SW480 (cell line): ENCODE measurements at places on chromosomes 2 and 18.

- no peak for DNase-seq
Measured at GRCh38 chr2:10272464-10272863, 30.2 kb upstream of the HPCAL1 start.

DNA sequence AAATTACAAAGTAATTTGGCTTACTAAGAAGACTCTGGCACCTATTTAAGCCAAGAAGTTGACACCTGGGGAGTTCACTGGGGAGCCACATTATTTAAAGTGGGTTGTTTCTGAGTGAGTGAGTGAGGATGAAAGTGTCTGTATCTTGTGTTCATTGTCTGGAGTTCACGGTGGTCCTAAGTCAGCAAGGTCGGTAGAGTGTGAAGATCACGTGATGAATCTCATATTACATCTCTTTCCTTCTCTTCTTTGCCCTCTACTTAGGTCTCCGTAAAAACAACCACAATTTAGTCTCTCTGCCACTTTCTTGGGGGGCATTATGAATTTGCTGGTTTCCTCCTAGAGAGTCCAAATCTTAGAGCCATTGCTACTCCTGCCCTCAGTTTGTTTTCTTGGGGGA is 67.8 kb downstream of the DIS3L2 start:
- DNase-seq = no peak

DNA sequence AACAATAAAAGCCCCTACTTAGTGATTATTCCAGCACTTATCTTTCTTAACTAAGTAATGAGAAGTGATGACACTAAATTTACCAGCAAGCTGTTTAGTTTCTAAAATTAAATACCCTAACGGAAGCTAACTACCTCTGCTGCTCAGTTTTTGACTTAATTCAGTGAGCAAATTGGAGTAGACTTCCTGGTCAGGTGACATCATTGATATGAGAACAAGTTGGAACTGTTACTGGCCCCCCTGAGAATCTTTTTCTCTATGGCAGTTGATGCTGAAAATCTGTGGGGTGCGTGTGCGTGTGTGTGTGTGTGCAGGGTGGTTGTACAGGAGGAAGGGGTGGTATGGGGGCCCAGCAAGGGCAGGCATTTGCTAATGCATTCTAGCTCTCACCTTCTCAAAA is 35.5 kb upstream of the BMP10 start:
- no peak for DNase-seq

GRCh38 chr2:119113489-119113770 is 45.1 kb downstream of the C1QL2 start:
- no peak for DNase-seq

- no peak for DNase-seq
Measured at GRCh38 chr18:46711444-46711863, 45.4 kb downstream of the ST8SIA5 start.

DNA sequence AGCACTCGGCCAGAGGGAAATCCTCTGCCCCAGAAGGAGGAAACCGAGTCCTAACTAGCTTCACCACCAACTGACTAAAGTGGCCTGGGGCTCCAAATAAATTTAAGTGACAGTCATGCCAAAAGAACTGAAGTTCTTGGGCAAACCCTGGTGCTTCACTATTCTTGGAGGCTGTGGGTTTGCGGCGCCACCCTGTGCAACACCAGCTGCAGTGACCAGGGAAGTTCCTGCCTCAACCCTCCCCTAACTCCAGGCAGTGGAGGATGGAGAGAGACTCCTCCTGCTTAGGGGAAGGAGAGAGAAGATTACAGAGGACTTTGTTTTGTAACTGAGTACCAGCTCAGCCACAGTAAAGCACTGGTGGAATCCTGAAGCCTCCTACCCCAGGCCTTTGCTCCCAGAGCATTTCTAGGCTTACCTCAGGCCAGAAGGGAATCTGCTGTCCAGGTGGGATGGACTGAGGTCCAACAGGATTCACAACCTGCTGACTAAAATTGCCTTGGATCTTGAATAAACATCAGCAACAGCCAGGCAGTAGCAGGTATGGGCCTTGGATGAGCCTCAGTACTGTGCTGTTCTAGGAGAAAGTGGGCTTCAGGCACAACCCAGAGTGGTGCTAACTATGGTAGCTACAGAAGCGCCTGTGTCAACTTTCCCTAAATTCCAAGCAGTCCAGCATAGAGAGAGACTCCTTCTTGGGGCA is 29.4 kb upstream of the BMP10 start:
- no peak for DNase-seq

- no peak for DNase-seq
Measured at GRCh38 chr2:69931832-69932595, 17.1 kb downstream of the MXD1 start.

DNA sequence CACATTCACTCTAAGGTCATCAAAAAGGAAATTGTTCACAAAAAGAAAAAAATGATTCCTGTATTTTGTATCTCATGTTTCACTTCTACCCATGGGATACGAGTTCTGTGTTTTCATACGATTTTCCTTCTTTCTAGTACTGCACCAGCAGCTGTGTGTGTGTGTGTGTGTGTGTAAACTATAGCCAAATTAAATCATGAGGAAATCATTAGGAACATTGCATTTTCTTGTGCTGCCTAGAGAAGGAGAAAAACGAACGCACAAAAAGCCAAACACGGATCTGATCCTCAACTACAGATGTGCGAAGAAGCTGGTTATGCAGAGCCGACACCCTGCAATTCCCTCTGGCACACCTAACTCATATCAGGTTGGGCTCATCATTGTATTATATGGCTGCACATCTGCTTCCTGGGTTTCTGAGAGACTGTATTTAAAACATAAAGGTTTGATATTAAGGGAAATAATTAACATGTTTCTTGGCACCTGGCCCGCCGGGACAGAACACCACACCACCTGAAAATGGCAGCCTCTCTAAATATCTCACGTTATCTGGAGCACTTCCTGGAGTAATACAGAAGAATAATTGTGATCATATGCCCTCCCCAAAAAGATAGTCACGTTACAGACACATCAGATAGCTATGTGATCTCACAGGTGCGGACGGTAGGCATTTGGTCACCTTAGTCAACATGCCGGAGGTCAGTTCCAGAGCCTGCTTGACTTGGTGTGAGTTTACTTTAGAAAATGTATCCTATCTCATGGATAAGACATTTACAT is 586.3 kb upstream of the SALL3 start:
- DNase-seq = no peak

- no peak for DNase-seq
Measured at GRCh38 chr2:192184349-192184748, 10.4 kb downstream of the TMEFF2 start.

- no peak for DNase-seq
Measured at GRCh38 chr2:138293549-138293948, 208.0 kb upstream of the SPOPL start.

DNA sequence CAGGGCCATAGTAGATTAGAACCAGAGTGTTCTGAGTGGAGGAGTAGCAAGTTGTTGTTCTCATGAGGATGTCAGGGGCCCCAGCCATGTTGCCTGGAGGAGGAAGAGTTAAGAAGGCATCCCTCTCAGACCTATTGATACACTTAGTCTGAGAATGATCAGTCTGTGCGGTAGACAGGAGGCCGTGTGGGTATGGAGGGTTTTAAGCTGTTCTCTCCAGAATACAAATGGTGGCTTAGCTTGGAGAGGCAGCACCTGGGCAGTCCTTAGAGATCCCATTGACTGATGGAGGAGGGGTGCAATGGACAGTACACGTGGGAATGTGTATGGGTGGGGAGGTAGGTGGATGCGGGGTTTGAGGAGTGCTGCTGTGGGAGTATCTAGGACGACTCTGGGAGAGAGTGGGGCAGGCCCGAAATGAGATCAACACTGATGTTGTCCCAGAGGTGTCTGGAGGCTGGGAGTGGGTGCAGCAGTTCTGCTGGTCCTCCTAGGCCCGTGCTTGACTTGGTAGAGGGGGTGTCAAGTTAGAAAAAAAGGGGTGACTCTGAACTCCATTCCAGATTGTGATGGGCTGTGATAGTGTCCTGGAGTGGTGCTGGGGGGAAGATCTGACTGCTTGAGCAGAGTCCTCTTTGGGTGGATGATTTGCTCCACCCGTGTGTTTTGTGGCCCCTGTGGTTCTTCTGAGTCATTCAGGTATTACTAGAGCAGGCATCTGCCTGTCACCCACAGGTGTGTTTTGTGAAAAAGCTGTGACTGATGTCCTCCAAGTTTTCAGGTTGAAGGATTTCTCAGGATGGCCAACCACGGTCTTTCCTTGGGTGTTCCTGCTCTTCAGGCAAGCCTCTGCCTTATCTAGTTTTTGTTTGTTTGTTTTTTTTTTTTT is 44.7 kb downstream of the C2orf42 start:
- DNase-seq = no peak

DNA sequence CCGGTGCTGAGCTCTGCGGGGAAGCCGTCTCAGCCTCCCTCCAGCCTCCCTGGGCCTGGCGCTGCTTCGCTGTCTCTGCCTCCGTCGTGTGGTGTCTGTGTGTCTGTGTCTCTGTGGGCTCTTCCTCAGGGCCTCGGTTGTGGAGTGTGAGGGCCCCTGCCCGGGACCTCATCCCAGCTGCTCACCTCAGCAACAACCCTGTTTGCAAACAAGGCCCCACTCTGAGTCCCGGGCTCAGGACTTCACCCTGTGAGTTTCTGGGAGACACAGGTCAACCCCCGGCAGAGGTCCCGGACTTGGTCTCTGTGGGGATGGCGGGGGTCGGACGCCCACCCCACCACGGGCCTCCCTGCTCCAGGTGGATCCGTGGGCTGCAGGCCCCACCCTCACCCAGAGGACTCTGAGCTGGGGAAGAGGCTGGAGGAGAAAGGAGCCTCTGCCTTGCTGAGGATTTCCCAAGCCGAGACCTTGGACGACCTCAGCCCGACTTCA is 127.4 kb upstream of the CTDP1 start:
- DNase-seq = no peak

DNA sequence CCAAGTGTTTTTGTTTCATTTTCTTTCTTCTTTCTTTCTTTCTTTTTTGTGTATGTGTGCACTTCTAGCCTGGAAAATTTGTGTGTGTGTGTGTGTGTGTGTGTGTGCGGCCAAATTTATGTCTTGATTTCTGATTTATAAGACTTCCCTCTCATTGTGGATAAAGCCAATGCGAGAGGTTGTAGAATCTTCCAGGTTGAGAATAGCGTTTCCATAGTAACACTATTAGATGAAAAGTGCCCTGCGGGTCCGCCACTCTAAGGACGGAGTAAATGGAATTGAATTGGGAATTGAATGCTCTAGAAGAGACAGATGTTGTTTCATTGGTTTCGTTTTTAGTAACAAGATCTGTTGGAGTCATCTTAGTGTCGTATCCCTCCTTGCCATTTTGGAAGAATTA is 81.6 kb downstream of the MEIS1 start:
- no peak for DNase-seq
